Fibroblast of skin of right biceps (primary cell): ENCODE measurements at places on chromosomes 1 and 21.

- peak; percentile 22 for DNase-seq
Observed at GRCh38 chr1:32338637-32339145, 2.7 kb upstream of the MARCKSL1 start.

DNA sequence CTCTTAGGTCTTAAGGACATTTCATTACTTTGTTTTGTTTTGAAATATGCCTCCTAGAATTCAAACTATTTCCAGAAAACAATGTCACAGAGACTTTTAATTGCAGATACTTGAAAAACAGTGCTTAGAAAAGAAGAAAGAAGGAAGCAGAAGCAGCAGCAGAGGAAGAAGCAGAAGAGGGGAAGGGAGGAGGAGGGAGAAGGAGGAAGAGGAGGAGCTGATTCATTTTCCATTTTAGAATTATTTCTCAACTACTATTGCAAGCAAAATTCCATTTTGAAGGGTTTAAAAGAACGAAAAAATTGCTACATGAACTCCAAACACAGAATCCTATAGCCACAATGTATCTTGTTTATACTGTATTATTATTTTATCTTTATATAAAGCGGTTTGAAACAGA is 13.9 kb downstream of the RC3H1 start:
- no peak for DNase-seq

GRCh38 chr21:35234725-35235124 is 185.6 kb upstream of the RUNX1 start:
- peak; percentile 34 for DNase-seq

DNA sequence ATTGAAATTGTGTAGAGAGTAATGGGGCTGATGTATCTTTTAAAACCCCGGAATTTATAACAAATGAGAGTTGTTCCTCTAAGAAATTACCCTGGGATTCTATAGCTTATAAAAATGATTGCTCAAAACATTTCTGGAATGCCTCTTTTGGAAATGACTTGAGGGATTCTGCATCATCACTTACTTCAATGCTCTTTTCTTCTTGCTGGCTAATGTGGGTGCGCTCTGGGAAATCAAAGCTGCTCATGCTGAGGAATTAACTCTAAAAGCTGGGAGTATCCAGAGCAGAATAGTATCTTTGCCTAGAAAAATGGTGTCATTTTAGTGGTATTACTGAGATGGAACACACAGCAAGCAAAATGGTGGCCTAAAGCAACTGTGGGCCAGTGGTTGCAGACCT is 23.0 kb upstream of the TBX15 start:
- peak; percentile 67 for DNase-seq

- no peak for DNase-seq
Observed at GRCh38 chr1:234902774-234903547, 225.7 kb downstream of the TOMM20 start.

DNA sequence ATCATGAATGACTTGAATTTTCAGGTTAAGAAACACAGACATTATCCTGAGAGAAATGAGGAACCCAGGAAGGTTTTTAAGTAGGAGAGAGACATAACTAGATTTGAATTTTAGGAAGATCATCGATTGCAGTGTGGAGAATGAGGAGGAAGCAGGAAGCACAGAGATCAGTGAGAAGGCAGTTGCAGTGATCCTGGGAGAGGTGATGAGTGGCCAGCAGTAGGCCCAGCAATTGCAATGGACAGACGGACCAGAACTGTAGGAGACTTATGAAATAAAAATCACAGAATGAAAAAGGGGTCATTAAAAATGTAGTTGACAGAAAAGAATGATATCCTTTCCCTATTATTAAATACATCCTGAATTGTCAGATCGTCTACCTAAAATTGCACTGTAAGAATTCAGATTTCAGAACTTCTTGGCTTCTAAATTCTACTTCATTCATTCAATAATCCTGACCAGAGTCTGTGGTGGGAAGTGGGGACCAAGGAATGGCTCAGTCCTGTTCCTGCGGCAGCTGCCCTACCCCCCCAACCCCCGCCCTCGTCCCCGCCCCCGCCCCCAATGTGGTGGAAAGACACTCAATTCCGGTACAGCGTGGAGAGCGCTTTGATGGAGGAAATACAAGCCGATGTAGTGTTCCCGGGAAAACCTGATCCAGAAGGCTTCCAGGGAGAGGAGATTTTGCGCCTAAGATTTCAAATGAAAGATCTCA is 35.1 kb downstream of the SLC2A1 start:
- no peak for DNase-seq

- no peak for DNase-seq
Observed at GRCh38 chr1:79587229-79587628, 580.7 kb upstream of the ADGRL4 start.

DNA sequence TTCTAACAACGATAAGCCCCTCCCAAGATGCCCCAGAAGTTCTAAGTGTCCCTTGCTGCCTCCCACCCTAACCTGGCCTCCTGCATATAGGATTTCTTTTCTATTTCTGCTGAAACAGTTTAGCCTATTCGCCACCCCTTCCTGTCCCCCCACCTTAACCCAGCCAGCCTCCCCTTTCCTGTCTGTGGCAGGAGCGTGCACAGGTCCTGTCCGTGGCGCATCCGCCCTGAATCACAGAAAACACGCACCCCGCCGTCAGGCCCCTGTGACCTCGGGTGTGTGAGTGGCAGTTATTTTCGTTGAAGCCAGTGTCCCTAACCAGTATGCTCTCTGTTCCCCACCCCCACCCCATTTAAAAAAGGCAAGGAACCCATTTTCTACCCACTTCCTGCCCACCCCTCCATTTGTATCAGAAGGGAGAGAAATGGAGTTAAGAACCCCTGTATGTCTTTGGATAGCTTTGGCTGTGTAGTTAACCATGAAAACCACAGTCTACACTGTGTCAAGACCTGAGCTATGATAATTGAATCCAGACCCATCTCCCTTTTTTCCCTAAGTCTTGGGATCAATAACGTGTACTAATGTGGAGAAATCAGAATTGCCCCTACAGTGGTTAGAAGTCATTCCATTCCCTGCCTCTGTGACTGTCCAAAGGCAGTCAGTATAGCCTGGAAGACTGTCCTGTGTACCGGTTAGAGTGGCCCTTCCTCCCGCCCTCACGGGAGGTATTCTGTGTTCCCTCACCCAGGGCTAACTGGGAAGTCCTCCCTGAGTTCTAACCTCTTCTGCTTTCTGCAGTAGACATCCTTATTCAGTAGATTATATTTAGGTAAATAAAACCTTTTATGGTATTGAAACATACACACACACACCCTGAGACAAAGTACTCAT is 1.8 kb downstream of the PLEKHO1 start:
- peak; percentile 45 for DNase-seq

DNA sequence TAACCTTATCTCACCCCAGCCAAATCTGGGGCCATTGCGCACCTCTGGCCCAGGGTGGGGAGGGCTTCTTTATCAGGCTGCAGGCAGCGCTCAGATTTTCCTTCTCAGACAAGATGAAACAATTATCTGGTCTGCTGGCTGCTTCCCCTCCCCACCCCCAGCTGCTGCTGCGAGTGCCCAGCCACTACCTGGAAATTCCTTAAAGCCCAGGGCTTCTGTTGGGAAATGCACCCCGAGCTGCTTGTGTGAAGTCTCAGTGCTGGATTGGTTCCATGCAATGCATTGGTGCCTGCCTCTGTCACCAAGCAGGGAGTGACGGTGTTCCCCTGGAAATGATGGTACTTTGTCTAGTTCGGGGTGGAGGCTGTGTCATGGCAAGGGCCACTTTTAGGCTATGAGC is 18.5 kb upstream of the ACTL8 start:
- DNase-seq: no peak

GRCh38 chr1:3940081-3940753 is 40.1 kb upstream of the C1orf174 start:
- no peak for DNase-seq

DNA sequence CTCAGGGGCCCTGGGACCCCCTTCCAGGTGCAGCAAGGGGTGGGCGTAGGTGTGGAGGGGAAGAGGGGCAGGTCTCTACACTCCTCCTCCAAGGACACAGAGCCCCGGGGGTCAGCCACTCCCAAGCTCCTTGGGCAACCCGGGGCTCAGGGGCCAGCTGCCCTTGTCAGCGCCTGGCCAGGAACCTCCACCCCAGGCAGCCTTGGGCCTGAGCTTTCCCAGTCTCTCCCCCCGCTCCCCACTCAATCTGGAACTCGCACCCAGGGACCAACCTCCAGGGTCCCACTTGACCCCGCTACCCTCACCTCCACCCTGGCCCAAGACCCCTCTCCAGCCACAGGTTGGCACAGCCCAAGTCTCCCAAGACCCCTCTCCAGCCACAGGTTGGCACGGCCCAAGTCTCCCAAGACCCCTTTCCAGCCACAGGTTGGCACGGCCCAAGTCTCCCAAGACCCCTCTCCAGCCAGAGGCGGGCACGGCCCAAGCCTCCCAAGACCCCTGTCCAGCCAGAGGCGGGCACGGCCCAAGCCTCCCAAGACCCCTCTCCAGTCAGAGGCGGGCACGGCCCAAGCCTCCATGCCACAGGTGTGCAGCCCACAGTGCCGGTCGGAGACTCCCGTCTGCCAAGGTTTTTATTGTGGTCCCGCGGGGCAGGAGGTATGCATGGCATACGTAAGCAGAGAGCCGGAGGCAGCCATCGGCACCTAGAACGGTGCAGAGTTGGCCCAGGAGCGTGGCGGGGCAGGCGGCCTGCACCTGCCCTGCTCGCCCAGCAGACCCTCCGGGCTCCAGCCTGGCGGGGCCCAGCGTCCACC is 3.0 kb downstream of the TNFRSF4 start:
- DNase-seq: no peak

GRCh38 chr1:45512641-45513054 is 9.0 kb downstream of the PRDX1 start:
- peak; percentile 51 for DNase-seq

- no peak for DNase-seq
Observed at GRCh38 chr1:115867216-115867615, 26.3 kb upstream of the NHLH2 start.

DNA sequence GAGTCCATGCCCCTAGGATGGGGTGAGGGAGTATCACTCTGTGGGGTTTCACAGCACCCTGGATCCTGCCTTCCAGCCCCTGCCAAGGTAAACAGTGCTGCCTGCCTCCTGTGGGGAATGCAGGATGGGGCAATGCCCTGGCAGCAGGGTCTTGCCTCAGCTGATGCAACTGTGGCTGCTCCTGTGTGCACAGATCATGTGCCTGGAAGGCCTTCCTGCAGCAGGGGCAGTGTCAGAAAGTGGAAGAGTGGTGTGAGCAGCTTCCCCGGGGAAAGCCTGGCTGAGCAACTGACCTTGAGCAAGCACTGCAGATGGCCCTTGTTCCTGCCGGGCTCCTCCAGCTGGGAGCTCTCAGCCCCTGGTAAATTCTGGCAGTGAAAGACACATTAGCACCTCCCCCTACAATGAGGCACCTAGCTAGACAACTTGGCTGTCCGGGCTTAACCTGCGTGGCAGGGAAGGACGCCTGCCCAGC is 9.9 kb downstream of the TOR3A start:
- DNase-seq: peak; percentile 30

DNA sequence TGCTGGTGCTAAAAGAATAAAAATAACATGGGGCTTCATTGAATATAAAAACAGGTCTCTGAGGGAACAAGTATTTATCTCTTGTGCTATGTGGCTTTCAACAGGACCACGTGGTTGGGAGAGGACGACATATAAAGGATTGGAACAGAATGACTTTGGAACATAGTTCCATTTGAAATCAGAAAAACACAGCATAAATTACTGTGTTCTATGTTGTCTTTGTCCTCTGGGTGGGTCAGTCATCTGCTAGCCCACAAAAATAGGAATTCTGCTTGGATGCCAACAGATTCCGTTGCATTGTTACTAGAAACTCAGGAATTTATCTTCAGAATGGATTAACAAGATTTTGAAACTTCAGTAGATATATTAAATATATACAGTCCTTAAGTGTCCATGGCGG is 5.9 kb downstream of the CEP85 start:
- DNase-seq: peak; percentile 10

GRCh38 chr1:111227434-111227833 is at the start of gene CHI3L2:
Gene CHI3L2, plus strand, starts transcription at chr1:111227713. Its CDS starts 17 bp downstream, at chr1:111227730.
- DNase-seq: no peak

DNA sequence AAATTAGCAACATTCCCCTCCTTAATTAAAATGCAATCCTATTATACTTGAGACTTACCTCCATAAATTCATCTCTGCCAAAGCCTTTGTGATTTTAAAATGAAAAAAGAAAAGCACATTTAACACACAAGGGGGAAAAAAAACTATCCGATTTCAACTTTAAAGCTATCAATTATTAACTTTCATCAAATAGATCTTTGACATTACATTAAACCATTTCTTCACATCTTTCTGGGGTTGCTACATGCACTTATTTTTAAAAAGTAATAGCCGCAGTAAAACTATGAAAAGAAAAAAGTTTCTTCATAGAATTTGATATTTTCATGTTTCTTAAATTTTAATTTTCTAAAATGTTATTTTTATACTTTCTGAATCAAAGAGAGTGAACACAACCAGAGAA is 71.0 kb downstream of the EVI5 start:
- DNase-seq: no peak

- DNase-seq: no peak
Observed at GRCh38 chr21:33991133-33991532, 75.5 kb upstream of the ATP5PO start.

DNA sequence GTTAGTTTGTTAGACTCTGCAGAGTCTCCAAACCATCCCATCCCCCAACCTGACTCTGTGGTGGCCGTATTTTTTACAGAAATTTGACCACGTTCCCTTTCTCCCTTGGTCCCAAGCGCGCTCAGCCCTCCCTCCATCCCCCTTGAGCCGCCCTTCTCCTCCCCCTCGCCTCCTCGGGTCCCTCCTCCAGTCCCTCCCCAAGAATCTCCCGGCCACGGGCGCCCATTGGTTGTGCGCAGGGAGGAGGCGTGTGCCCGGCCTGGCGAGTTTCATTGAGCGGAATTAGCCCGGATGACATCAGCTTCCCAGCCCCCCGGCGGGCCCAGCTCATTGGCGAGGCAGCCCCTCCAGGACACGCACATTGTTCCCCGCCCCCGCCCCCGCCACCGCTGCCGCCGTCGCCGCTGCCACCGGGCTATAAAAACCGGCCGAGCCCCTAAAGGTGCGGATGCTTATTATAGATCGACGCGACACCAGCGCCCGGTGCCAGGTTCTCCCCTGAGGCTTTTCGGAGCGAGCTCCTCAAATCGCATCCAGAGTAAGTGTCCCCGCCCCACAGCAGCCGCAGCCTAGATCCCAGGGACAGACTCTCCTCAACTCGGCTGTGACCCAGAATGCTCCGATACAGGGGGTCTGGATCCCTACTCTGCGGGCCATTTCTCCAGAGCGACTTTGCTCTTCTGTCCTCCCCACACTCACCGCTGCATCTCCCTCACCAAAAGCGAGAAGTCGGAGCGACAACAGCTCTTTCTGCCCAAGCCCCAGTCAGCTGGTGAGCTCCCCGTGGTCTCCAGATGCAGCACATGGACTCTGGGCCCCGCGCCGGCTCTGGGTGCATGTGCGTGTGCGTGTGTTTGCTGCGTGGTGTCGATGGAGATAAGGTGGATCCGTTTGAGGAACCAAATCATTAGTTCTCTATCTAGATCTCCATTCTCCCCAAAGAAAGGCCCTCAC is at the start of gene OLIG2:
OLIG2 (plus strand) TSS at position 447 of the 954 bp plus-strand sequence. CDS start 928 bp downstream, outside the sequence.
- DNase-seq: peak; percentile 62

DNA sequence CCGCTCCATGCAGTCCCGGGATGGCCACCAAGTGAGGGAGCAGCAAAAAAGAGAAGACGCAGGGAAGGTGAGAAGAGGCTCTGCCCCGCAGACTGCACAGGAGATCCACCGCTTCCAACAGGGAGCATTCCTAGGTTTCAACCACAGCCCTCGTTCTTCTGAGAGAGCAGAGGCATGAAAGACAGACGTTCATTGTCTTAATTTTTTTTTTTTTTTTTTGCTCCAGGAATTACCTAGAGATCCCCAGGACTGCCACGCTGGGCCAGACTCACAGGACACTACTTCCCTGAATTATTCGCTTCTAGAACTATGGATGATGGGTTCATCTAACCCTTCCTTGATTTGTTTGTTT is 33.2 kb upstream of the VASH2 start:
- DNase-seq: no peak
